ENCODE measurements at places on chromosomes 3 and 15. TPM values are rescaled to one million over a fixed set of nuclear protein-coding genes. Genes with fewer than 3 reads are reported as not detected.

LXN gene
- 16.0 TPM for total RNA-seq

C2CD4A gene
- total RNA-seq: not detected

FSTL1 gene
- total RNA-seq: 822 TPM

FETUB gene
- total RNA-seq: not detected

RTP3 gene
- not detected for total RNA-seq

NUP210 gene
- total RNA-seq: not detected

CDAN1 gene
- 3.6 TPM for total RNA-seq

C3orf33 gene
- 0.23 TPM for total RNA-seq

DOCK3 gene
- total RNA-seq: 0.12 TPM

THUMPD3 gene
- 44.9 TPM for total RNA-seq

TRIM42 gene
- not detected for total RNA-seq

PPIP5K1 gene
- total RNA-seq: 13.8 TPM

CLEC3B gene
- total RNA-seq: 46.7 TPM

LRRC34 gene
- 1.2 TPM for total RNA-seq

ZPLD1 gene
- total RNA-seq: not detected

RYR3 gene
- total RNA-seq: under 0.01 TPM

MYL3 gene
- 0.08 TPM for total RNA-seq

TM6SF1 gene
- 3.3 TPM for total RNA-seq

RAB6B gene
- 0.30 TPM for total RNA-seq

SH2D7 gene
- total RNA-seq: not detected

DNAH12 gene
- under 0.01 TPM for total RNA-seq

LMAN1L gene
- not detected for total RNA-seq

GHRL gene
- not detected for total RNA-seq

BCHE gene
- total RNA-seq: 0.08 TPM

SERINC4 gene
- total RNA-seq: not detected

ROPN1 gene
- total RNA-seq: not detected

TEX9 gene
- total RNA-seq: 4.1 TPM

All from smooth muscle cell of the coronary artery (primary cell).